ENCODE measurements at places on chromosomes 16 and 17.

- no peak for DNase-seq
Measured at GRCh38 chr17:46097497-46097896, 95.7 kb downstream of the KANSL1 start.

DNA sequence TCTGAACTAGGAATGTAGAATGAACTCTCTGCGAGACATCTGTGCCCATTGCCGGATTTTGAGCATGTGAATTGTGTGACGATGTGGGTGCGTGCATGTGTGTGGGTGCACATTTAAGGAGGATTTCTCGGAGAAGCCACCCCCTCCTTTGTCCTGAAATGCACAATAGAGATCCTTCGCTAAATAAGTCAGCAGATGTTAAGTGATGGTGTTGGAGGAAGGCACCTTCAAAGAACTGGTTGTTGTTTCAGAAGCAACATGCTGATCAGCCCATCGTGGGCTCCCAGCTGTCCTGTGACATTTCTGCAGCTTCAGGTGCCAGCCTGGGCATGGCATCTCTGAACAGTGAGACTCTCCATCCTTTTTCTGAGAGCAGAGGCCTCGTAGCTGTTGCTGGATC lies 194.9 kb downstream of the MSI2 start:
- no peak for DNase-seq

DNA sequence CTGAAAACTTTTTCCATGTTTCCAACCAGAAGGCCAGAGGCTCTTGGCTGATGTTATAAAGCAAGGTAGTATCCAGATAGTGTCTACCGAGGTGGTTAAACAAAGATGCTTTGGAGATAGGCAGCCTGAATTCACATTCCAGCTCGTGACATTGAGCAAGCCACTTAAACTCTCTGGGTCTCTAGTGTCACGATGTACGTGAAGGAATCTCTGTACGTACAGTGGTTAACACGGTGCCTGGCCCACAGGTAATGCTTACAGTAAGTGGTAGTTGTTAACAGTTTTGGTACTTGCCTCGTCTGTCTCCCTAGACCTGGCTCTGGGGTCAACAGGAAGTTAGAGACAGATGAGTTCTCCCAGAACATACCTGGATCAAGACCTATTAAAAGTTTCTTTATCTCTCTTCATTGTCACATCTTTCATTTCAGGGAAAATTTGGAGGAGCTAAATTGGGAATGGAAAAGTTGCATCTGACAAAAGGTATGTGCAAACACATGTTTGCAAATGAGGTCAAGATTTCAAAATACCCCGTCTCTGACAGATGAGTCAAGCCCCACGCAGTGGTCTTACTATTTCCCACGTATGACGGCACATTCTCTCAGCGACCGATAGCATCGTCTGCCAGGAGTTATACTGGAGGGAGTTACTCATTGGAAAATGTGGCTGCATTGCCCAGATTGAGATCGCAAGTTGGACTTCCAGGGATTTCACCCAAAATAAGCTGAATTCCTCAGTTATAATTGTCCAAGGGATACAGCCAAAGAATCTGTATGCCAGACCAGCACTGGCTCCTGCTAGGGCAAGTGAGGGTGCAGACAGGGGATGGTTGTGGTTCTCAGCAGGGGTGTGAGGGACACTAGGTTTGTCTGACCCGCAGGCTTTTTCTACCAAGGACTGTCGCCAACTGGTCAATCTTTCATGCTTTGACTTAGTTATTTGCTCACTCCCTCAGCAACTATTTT lies 18.9 kb upstream of the MYH10 start:
- peak; percentile 79 for DNase-seq

- peak; percentile 44 for DNase-seq
Measured at GRCh38 chr17:65743308-65743655, 181.8 kb upstream of the AXIN2 start.

DNA sequence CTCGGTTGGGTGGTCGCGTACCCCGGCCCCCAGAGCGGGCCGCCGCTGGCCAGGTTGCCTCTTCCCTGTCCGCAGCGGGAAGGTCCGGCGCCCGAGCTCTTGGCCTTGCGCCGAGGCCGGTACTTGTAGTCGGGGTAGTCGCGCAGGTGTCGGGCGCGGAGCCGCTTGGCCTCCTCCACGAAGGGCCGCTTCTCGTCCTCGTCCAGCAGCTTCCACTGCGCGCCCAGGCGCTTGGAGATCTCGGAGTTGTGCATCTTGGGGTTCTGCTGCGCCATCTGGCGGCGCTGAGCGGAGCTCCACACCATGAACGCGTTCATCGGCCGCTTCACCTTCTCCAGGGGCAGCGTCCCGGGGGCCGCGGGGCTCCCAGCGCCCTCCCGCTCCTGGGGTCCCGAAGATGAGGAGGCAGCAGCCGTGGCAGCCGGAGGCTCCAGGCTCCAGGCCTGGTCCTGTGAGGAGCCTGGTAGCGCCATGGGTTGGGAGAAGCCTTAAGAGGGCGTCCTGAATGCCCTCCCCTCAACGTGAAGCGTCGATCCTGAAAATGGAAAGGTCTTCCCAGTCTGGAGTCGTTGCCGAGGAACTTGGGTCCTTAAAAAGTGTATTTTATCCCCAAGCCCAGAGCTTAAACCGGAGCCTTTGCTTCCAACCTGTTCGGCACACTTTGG lies 558 bp downstream of the SOX15 start:
- DNase-seq = peak; percentile 96

- no peak for DNase-seq
Measured at GRCh38 chr16:85521552-85522307, 91.4 kb upstream of the GSE1 start.

- DNase-seq = no peak
Measured at GRCh38 chr17:31392856-31393748, 1.6 kb downstream of the RAB11FIP4 start.

- DNase-seq = no peak
Measured at GRCh38 chr17:22492331-22492730, 800.0 kb downstream of the KCNJ18 start.

- DNase-seq = no peak
Measured at GRCh38 chr17:66739553-66739952, 95.4 kb upstream of the CACNG5 start.

DNA sequence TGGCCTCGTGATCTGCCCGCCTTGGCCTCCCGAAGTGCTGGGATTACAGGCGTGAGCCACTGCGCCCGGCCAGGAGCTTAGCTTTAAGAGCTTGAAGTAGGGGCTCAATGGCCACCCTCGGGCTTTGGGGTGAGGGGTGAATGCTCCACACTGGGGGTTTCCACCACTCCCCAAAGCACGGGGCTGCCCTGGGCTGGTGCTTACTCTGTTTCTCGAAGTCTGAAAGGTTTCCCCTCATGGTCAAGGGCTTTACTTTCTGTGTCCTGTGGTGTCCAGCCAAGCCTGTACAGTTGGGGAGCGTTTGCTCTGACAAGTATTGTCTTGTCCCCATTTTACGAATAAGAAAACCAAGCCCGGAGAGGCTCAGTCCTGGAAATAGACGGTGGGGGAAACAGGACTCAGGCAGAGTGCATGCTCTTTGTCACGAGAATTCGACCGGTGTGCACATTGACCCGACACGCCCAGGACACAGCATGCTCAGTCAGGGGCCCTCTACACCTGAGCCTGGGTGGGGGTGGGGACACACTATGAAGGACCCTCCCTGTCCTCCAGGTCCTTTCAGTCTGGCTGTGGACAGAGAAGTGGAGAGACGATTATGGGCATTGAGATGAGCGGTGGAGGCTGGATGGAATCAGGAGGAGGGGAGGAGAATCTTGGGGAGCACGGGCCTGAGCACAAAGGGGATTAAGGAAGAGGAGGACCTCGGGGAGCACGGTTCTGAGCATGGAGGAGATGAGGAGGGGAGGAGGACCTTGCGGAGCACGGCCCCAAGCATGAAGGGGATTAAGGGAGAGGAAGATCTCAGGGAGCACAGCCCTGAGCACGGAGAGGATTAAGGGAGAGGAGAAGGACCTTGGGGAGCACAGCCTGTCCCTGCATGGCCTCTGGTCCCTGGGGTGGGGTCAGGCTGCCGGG lies 7.5 kb downstream of the CD7 start:
- DNase-seq = no peak

DNA sequence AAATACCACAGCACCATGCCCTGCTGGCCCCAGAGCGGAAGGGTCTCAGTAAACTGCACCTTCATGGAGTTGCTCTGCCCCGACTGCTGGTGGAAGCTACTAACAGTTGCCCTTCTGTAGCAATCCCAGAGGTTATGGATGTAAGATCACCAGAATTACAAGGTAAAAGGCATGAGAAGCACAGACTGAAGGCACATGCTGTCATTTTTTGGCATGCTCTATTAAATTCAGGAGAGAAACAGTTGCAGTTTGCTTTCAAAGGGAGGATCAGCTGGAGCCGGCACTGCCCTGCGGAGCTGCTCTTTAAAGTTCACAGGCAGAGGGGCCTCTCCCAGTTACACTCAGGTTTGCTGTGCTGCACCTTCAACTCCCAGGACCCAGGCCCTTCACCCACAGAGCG lies 19.2 kb downstream of the NPRL3 start:
- DNase-seq = no peak

DNA sequence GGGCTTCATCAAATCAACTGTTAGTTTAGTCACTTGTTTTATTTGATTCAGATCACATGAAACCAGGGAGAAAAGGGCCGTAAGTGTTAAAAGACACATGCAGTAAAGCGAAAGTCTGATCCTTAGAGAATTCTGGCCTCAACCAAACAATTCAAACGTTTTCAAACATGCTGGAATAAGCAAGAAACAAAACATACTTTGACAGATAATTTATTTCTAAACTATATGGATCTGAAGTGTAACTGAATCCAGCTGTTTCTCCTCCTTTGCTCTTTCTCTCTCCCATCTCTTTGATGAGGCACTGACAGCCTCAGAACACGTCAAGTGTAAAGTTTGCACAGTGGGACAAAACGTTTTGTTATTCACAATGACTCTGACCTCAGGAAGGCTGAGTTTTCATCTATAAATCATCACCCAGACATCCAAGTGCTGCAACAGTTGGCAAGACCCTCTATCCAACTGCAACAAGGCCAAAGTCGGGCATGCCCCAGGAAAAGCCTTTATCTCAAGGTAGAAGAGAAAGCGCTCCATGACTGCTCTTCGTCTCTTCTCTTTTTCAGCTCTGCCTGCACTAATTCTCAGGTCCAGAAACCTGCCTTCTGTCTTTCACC lies 267.1 kb upstream of the MYOCD start:
- no peak for DNase-seq
